Activated naive CD8-positive, alpha-beta T cell treated with anti-CD3 and anti-CD28 coated beads for 36 hours (primary cell): ENCODE measurements at places on chromosomes 11 and 22. TPM values are rescaled to one million over a fixed set of nuclear protein-coding genes. Genes with fewer than 3 reads are reported as not detected.

Gene TSSK2
- not detected for total RNA-seq

Gene OR10A2
- total RNA-seq = not detected

Gene CST6
- total RNA-seq = not detected

DNA sequence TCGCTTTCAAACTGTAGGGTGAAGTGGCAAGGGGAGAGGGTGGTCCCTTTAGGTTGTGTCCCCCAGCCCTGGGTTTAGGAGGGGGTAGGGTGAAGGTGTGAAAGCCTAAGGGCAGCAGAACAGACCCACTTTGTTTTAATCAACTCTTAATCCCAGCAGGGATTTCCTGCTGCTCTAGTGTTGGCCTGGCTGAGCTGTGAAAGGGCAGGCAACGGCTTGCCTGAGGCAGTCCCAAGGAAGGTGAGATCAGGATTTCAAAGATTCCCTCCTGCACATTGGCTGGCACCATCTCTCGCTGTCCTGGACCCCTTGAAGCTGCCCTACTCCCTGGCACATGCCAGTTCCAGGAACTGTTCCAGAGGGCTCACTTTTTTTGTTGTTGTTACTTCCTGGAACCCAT is 221.3 kb downstream of the INSC start:
- H3K36me3 ChIP-seq = no peaks in the 10 kb centered on the region
- H3K4me1 ChIP-seq = no peaks in the 10 kb centered on the region
- no peak overlapping the region for H3K27ac ChIP-seq

DNA sequence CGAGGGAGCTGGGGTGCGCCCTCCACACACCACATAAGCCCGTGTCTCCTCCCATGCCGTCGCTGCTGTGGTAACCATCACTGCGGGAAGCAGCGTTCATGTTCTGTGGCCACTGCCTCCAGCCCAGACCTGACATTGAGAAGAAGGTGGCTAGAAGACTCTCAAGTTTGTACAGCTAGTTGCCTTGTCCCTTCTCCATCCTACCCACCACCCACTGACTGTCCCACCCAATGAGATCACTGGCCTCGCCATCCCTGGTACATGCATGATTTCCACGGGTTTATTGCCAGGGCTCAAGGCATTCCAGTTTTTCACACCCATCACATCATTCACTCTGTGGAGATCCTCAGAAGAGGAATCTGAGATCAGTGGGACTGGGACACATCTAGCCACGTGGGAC is 33.0 kb downstream of the AHNAK start:
- no peaks in the 10 kb centered on the region for H3K36me3 ChIP-seq
- H3K4me3 ChIP-seq = no peak overlapping the region
- DNase-seq = no peak
- peaks cover 1% of the 10 kb centered on the region for H3K27me3 ChIP-seq

- H3K4me3 ChIP-seq = no peak overlapping the region
- peaks cover 36% of the 10 kb centered on the region for H3K4me1 ChIP-seq
- DNase-seq = no peak
- no peak overlapping the region for H3K27ac ChIP-seq
- no peaks in the 10 kb centered on the region for H3K27me3 ChIP-seq
Observed at GRCh38 chr11:45161252-45162063, 15.0 kb downstream of the PRDM11 start.
